ENCODE measurements at places on chromosomes 7 and 10.

DNA sequence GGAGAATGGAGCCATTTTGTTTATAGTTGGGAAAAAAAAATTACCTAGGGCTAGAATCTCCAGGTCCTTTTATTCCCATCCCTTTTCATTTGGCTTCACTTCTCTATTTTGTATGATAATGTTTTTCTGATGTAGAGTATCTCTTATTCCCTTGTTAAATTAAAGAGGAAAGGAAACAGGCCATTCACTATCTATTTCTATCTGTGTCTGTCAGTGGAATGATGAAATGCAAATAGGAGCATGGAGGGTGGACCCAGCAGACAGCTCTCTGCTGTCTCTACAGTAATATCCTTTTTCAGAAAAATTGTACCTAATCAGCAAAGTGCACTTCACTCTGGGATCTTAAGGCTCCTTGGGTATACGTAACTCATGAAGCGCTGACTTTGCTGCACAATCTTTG is 136.0 kb downstream of the SRI start:
- DNase-seq: no peak

GRCh38 chr10:49112851-49113250 is 2.5 kb downstream of the VSTM4 start:
- DNase-seq: no peak

GRCh38 chr7:135784013-135784412 is 35.4 kb upstream of the FAM180A start:
- no peak for DNase-seq

DNA sequence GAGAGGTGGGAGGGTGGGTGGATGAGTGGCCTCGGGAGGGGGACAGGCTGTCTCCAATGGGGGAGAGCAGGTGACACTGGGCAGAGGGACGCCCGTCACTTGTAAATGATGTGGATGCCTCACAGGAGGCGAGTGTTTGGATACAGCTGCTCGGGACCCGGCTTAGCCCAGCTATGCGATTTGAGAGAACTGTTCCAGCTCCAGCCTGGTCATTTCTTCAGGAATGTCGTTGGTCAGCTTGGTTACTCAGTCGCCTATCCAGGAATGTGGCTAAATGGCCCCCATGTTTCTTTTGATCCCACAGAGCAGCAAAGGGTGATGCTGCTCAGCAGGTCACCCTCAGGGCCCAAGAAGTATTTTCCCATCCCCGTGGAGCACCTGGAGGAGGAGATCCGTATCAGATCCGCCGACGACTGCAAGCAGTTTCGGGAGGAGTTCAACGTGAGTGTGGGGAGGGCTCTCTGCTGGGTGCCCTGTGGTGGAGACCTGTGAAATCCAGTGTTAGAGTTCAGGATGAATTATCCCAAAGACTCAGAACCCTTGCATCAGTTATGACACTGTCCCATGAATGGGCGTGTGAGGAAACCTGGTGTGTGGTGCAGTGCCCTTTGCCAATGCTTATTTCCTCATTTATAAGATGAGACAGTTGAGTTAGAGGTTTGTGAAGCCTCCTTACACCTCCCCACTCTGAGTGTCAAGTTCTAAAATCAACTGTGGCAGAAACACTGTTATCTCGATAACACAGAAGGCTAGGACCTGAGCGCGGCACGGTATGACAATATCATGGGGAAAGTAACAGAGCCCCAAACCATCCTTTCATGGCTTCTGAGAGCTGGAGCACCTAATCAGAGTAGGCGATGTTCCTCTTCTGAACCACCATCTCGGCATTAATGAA is 76.8 kb downstream of the MKI67 start:
- DNase-seq: no peak

GRCh38 chr10:10642751-10643150 is 374.9 kb upstream of the CELF2 start:
- no peak for DNase-seq

- DNase-seq: no peak
Observed at GRCh38 chr10:91616137-91616536, 16.7 kb downstream of the PPP1R3C start.

- no peak for DNase-seq
Observed at GRCh38 chr10:12589791-12590190, 240.4 kb downstream of the CAMK1D start.

DNA sequence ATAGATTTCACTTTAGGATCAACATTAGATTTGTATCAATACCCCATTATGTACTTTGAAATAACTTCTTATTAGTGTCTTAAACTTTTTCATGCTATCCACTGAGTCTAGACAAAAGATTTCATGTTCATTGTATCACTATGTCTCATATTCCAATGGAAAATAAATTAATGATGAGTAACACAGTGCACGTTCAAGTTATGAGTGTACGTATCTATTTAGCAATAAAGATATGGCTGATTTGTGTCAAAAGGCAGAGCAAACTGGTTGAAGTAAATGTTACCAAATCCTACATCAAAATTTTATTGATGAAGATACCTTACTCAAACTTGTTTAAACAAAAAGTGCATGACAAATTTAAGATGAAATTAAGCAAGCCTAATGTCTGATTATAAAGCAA is 102.4 kb downstream of the SEMA3E start:
- no peak for DNase-seq

- DNase-seq: no peak
Observed at GRCh38 chr10:56319386-56319785, 41.7 kb downstream of the ZWINT start.

DNA sequence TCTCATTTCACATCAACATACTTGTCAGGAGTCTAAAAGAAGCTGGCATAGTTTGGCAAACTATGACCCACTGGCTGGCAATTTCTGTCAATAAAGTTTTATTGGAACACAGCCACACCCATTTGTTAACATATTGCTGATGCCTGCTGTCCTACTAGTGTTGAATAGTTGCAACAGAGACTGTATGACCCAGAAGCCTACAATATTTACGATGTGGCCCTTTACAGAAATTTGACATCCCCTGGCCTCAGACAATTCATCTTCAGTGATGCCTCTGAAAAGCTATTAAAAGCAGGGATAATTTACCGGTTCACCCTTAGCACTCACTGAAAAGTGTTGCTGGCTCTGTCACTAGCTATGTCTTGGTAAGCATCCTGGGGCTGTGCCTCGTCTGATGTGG is 155.2 kb downstream of the ARID5B start:
- DNase-seq: no peak

DNA sequence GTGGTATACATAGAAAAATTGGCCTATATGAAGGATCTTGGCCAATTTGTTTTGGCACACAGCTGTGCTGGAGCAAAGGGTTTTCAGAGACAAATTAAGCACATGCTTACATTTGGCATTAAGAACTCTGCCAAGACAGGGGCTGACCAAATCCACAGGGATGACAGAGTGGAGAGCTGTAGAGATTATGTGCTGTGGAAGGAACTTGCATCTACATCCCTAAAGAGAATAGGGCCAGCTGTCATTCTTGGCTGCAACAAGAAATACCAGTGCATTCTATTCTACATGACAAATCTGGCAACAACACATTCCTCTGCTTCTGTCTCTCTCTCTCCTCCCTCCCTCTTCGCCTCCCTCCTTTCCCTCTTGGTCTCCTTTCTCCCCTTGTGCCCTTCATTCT is 75.6 kb downstream of the POM121L12 start:
- DNase-seq: no peak

GRCh38 chr7:32524631-32525030 is 29.3 kb downstream of the AVL9 start:
- DNase-seq: no peak

GRCh38 chr7:98810153-98810802 is 59.5 kb downstream of the TMEM130 start:
- DNase-seq: no peak

DNA sequence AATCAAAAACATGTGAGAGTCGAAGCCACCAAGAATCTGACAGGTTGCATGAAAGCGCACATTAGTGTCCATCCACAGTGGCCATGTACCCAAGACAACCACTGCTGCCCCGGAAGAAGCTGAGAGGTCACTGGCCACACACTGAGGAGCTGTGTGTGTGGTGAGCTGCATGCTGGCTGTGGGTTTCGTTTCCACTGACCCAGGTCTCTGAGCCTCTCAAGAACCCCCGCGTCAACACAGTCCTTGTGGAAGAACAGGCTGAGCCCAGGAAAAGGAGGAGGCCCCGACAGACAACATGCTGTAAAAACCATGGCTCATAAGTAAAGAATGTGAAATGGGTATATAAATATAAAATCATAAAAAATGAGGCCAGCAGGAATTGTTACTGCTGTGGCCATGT is 8.2 kb downstream of the VIPR2 start:
- no peak for DNase-seq

- no peak for DNase-seq
Observed at GRCh38 chr7:107213193-107213788, 44.5 kb downstream of the HBP1 start.

- DNase-seq: no peak
Observed at GRCh38 chr10:44946205-44946604, 13.4 kb upstream of the RASSF4 start.

Data from activated CD8-positive, alpha-beta memory T cell treated with anti-CD3 and anti-CD28 coated beads for 1 hour (primary cell).